ENCODE measurements at places on chromosomes 4 and X.

GRCh38 chr4:138967313-138967712, 48.3 kb upstream of the NOCT start:
- no peak for DNase-seq

DNA sequence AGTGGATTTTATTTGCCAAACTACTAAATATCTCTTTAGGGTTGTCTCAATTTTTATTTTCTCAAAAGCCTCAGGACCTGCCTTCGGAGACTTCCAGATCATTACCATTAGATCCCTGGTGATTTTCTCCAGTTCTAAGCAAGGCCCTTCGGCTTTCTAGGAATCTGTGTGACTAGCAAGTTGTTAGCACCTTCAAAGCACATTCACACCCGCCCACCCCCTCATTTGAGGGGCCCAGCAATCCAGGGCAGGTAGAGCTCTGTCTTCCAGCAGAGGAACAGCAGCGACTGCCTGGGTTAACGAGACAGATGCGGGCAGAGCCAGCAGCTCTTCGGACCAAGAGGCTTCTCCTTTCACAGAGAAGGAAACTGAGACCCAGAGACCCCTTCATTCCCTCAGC, 2.0 kb downstream of the WDR1 start:
- no peak for DNase-seq

DNA sequence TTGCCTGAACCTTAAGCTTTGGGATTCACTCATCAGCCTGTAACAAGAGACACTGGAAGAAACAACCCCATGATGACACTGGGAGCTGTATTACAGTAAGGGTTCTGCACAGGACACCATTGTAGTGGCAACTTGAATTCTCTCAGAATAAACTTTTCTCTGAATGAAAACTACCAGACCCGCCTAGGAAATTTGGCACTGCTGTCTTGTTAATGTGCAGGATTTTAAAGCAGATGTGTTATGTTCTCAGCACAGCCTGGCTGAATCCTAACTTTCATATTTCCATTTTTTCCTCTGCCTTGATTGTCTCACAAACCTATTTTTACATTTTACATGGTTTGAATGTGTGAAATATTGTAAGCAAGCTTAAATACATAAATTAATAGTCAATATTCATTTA, 253.6 kb downstream of the UNC5C start:
- DNase-seq: no peak

GRCh38 chr4:84403656-84404055, 95.4 kb downstream of the NKX6-1 start:
- no peak for DNase-seq

GRCh38 chrX:53262918-53263394, 18.4 kb downstream of the IQSEC2 start:
- no peak for DNase-seq
